Uterus (tissue), 4 donors: ENCODE measurements at places on chromosomes 2 and 18. TPM values are rescaled to one million over a fixed set of nuclear protein-coding genes. Genes with fewer than 3 reads are reported as not detected.

- no peaks in the 10 kb centered on the region for H3K36me3 ChIP-seq
- H3K27ac ChIP-seq, result no peak overlapping the region
- DNase-seq, result no peak
- H3K27me3 ChIP-seq, result no peaks in the 10 kb centered on the region
- no peaks in the 10 kb centered on the region for H3K4me1 ChIP-seq
Observed at GRCh38 chr2:221075203-221075602, 496.9 kb downstream of the EPHA4 start.

DNA sequence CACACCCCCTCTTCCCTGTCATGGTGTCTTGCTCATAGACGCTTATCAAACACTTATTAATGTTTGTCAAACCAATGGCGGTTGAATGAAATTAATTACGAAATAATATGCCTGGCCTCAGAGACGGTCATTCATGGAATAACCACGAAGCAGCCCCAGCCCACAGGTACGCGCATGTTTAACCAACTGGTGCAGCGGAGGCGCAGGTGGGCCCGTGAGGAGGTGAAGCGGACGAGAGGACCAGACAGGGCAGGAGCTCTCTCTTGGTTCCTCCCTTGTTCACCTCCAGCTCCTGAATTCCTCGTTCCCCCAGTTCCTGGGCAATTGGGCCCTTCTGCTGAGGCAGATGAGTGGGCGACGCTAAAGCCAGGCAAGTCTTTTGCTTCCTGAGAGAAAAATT, 169.8 kb downstream of the TNS1 start:
- H3K4me1 ChIP-seq, result peaks cover 3% of the 10 kb centered on the region
- H3K27me3 ChIP-seq, result no peaks in the 10 kb centered on the region
- H3K36me3 ChIP-seq, result no peaks in the 10 kb centered on the region
- no peak overlapping the region for H3K4me3 ChIP-seq

The EFR3B gene
- total RNA-seq, result 1.3 TPM

- H3K4me3 ChIP-seq, result no peak overlapping the region
- no peak for DNase-seq
- peaks cover 9% of the 10 kb centered on the region for H3K4me1 ChIP-seq
- no peaks in the 10 kb centered on the region for H3K36me3 ChIP-seq
- peak overlapping the region; percentile 57 for H3K27ac ChIP-seq
Observed at GRCh38 chr2:101829429-101829828, 131.9 kb downstream of the MAP4K4 start.

GRCh38 chr2:19900931-19901441, 797 bp downstream of the TTC32 start:
- H3K36me3 ChIP-seq, result no peaks in the 10 kb centered on the region
- H3K4me3 ChIP-seq, result peak overlapping the region; percentile 88
- H3K4me1 ChIP-seq, result peaks cover 5% of the 10 kb centered on the region
- no peaks in the 10 kb centered on the region for H3K27me3 ChIP-seq

DNA sequence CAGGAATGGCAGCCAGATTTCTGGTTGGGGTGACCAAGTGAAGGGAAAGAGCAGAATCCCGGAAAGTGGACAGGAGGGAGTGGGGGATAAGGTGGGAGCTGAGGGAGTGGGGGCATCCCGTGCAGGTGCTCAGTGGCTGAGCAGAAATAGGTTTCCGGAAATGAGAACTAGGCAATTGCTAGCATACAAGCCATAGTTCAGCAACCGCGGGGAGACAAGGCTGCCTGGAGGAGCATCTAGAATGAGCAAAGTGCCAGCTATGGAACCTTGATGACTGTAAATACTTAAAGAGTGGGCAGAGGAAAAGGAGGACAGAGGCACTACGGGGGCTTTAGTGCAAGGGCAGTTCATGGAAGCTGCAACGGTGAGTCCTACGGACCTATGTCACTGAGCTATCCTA, 220.2 kb downstream of the BCL11A start:
- no peaks in the 10 kb centered on the region for H3K4me1 ChIP-seq
- H3K36me3 ChIP-seq, result no peaks in the 10 kb centered on the region
- H3K27me3 ChIP-seq, result no peaks in the 10 kb centered on the region

The EDAR gene
- not detected for total RNA-seq

GRCh38 chr18:76353500-76353899, 141.5 kb downstream of the ZNF516 start:
- H3K4me1 ChIP-seq, result no peaks in the 10 kb centered on the region
- no peak overlapping the region for H3K4me3 ChIP-seq
- peak overlapping the region; percentile 68 for H3K27ac ChIP-seq
- no peaks in the 10 kb centered on the region for H3K36me3 ChIP-seq
- no peak for DNase-seq

- DNase-seq, result no peak
- no peaks in the 10 kb centered on the region for H3K36me3 ChIP-seq
- no peaks in the 10 kb centered on the region for H3K27me3 ChIP-seq
- no peaks in the 10 kb centered on the region for H3K4me1 ChIP-seq
- H3K4me3 ChIP-seq, result no peak overlapping the region
Observed at GRCh38 chr2:187509667-187510417, 44.4 kb downstream of the TFPI start.

The ATP6V1C2 gene
- total RNA-seq, result 0.26 TPM

The COL3A1 gene
- total RNA-seq, result 22,387 TPM

- no peak overlapping the region for H3K27ac ChIP-seq
- no peak for DNase-seq
- H3K4me3 ChIP-seq, result no peak overlapping the region
- no peaks in the 10 kb centered on the region for H3K36me3 ChIP-seq
- H3K4me1 ChIP-seq, result no peaks in the 10 kb centered on the region
- H3K27me3 ChIP-seq, result no peaks in the 10 kb centered on the region
Observed at GRCh38 chr18:23209031-23209430, 73.7 kb downstream of the CABLES1 start.

DNA sequence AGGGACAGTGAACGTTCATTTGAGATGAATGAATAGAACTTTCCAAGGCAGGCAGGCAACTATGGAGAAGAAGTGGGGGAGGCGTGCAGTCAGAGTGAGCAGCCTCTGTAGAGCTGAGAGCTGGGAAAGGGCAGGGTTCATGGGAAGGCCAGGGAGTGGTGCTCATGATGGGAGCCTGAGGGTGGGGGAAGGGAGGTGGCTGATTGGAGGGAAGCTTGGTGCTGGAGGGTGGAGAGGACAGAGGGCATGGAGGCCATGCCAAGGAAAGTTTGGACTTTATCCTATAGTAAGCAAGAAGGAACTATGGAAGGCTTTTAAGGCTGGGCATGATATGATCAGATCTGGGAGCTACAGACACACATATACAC, 47.6 kb upstream of the LGALSL start:
- peak overlapping the region; percentile 77 for H3K27ac ChIP-seq
- H3K36me3 ChIP-seq, result no peaks in the 10 kb centered on the region
- H3K4me1 ChIP-seq, result no peaks in the 10 kb centered on the region
- H3K27me3 ChIP-seq, result no peaks in the 10 kb centered on the region

GRCh38 chr2:55097461-55098410, 47.5 kb upstream of the RTN4 start:
- no peaks in the 10 kb centered on the region for H3K36me3 ChIP-seq
- no peak overlapping the region for H3K4me3 ChIP-seq
- peak overlapping the region; percentile 72 for H3K27ac ChIP-seq
- no peaks in the 10 kb centered on the region for H3K4me1 ChIP-seq
- no peaks in the 10 kb centered on the region for H3K27me3 ChIP-seq

DNA sequence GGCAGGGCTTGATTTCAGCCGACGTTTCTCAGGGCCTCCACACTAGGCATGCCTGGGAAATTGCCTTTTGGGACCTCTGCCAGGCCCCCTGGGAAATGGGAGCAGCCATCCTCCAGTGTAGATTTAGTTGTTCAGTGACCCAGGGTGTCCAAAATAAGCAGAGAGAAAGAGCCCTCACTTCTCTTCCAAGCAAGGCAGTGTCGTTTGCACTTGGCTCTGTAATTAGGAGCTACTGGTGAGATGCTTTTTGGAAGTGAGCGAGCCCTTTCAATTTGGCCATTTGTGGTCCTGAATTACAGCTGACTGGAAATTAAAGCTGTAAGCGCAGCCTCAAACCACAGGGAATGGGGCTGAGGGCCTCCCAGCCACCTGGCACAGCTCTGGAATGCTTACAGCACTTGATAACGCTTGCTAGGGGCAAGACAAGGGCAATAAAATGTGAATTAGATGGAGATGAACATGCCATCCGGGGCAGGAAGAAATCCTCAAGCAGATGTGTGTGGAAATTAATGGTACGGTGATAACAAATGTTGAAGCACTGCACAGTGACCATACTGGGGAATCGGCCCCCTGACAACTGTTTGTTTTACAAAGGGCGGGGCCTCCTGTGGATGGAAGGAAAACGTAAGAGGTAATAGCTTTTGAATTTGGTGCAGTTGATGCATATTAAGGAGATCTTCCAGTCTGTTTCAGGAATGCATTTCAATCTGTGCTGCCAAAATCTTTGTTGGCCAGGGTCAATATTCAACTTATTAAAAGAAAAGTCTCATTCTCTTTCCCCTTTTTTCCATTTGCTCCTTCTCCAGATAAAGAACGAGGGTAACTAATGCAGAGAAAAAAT, 173.1 kb downstream of the UXS1 start:
- peak overlapping the region; percentile 71 for H3K27ac ChIP-seq
- peak; percentile 39 for DNase-seq
- H3K4me3 ChIP-seq, result no peak overlapping the region
- no peaks in the 10 kb centered on the region for H3K36me3 ChIP-seq

- no peaks in the 10 kb centered on the region for H3K36me3 ChIP-seq
- no peak for DNase-seq
Observed at GRCh38 chr2:54901224-54901986, 148.8 kb downstream of the RTN4 start.

DNA sequence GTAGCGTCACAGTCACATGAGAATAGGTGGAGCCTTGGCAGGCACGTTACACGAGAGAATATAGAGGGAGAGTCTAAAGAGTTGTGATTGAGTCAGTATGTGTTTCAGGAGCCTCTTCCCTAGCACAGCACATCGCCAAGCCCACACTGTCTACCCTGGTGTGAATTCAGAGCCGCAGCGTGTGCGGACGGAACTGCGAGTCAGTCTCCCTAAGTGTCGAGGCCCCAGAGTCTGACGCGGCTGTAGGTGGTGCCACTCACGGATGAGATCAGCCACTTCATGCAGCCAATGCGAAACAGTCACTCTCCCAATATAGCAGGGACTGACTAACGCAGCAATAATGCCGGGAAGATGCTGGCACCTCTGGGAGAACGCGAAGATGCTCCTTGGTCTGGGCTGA, 587.3 kb upstream of the ID2 start:
- H3K4me1 ChIP-seq, result no peaks in the 10 kb centered on the region
- H3K36me3 ChIP-seq, result no peaks in the 10 kb centered on the region
- no peak overlapping the region for H3K27ac ChIP-seq

GRCh38 chr18:13641551-13642439, 84.6 kb downstream of the FAM210A start:
- H3K4me1 ChIP-seq, result no peaks in the 10 kb centered on the region
- H3K36me3 ChIP-seq, result no peaks in the 10 kb centered on the region
- DNase-seq, result peak; percentile 36
- no peaks in the 10 kb centered on the region for H3K27me3 ChIP-seq
- H3K27ac ChIP-seq, result peak overlapping the region; percentile 59
- H3K4me3 ChIP-seq, result peak overlapping the region; percentile 10

- no peak overlapping the region for H3K4me3 ChIP-seq
- no peaks in the 10 kb centered on the region for H3K36me3 ChIP-seq
- H3K27ac ChIP-seq, result peak overlapping the region; percentile 80
- H3K27me3 ChIP-seq, result no peaks in the 10 kb centered on the region
Observed at GRCh38 chr2:7022492-7023385, 105.5 kb downstream of the RNF144A start.

GRCh38 chr2:166881177-166881576, 7.1 kb upstream of the XIRP2 start:
- no peaks in the 10 kb centered on the region for H3K4me1 ChIP-seq
- DNase-seq, result no peak
- H3K27me3 ChIP-seq, result no peaks in the 10 kb centered on the region
- H3K27ac ChIP-seq, result no peak overlapping the region
- H3K4me3 ChIP-seq, result no peak overlapping the region
- H3K36me3 ChIP-seq, result no peaks in the 10 kb centered on the region

GRCh38 chr2:181074457-181074856, 94.1 kb downstream of the UBE2E3 start:
- H3K36me3 ChIP-seq, result no peaks in the 10 kb centered on the region
- H3K27ac ChIP-seq, result no peak overlapping the region
- H3K4me3 ChIP-seq, result no peak overlapping the region
- DNase-seq, result no peak

DNA sequence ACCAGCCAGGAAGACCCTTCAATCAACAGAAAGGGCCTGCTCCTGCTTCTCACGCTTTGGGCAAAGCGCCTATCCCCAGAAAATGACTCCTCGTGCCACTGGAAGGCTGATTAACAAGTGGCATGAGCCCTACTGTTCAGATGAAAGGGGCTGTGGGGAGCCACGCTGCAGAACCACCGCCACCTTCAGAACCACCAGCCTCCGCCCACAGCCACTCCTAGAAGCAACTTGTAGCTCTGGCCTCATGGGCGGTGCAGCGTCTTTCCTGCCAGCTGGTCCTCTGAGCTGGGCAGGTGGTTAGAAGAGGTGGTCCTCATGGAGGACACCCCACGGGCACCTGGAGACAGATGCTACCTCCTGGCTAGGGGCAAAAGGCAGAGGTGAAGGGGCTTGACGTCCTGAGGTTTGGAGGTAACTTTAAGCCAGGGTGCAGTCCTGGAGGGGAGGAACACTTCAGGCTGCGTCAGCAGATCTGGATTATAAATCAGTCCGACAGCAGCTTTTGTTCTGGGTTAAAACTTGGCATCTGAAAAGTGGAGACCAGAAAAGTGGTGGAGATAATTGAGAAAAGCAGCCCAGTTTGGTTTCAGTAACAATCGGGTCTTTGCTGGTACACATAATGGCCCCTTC, 861 bp upstream of the SEMA4C start:
- peak overlapping the region; percentile 61 for H3K4me3 ChIP-seq
- peaks cover 25% of the 10 kb centered on the region for H3K4me1 ChIP-seq
- no peaks in the 10 kb centered on the region for H3K27me3 ChIP-seq
- no peaks in the 10 kb centered on the region for H3K36me3 ChIP-seq

GRCh38 chr2:195737511-195738325, 80.7 kb downstream of the SLC39A10 start:
- H3K4me1 ChIP-seq, result no peaks in the 10 kb centered on the region
- DNase-seq, result no peak

GRCh38 chr2:217090024-217090473, 230.2 kb upstream of the TNP1 start:
- H3K4me1 ChIP-seq, result no peaks in the 10 kb centered on the region
- H3K27ac ChIP-seq, result peak overlapping the region; percentile 36
- H3K36me3 ChIP-seq, result no peaks in the 10 kb centered on the region

- H3K4me1 ChIP-seq, result no peaks in the 10 kb centered on the region
- H3K27ac ChIP-seq, result no peak overlapping the region
- H3K36me3 ChIP-seq, result no peaks in the 10 kb centered on the region
- no peak for DNase-seq
Observed at GRCh38 chr2:18849841-18850578, 260.6 kb upstream of the NT5C1B start.

The IL1RL1 gene
- 9.6 TPM for total RNA-seq

DNA sequence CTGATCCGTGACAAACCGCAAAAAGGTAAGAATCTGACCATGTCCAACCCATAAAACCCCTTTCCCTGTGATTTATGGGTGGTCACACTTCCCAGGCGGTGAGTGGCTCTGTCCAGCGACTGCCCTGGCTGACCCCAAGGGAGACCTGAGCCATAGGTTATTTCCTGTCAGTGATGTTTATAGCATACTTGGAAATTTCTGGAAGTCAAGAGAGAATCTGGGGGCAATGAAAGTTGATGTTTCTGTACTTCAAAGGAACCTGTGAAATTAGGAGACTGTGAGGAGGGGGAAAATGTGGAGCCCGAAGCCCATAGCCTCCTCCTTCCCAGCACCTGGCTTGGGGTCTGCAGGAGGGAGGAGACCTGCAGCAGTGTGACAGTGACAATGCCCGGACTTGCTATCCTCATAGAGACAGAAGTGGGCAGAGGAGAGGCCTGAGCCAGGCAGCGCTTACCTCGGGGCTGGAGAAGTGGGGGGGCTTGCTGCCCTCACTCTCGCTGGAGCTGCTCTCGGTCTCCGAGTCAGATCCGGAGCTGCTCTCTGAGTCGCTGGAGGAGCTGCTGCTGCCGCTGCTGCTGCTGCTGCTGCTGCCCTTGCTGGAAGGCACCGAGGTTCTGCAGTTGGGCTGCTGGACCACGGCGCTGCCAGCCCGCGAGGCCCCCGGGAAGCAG, 111.3 kb upstream of the REV1 start:
- no peaks in the 10 kb centered on the region for H3K27me3 ChIP-seq
- peak overlapping the region; percentile 37 for H3K27ac ChIP-seq
- DNase-seq, result peak; percentile 49
- H3K4me1 ChIP-seq, result peaks cover 10% of the 10 kb centered on the region
